ENCODE measurements at places on chromosomes 4 and X.

DNA sequence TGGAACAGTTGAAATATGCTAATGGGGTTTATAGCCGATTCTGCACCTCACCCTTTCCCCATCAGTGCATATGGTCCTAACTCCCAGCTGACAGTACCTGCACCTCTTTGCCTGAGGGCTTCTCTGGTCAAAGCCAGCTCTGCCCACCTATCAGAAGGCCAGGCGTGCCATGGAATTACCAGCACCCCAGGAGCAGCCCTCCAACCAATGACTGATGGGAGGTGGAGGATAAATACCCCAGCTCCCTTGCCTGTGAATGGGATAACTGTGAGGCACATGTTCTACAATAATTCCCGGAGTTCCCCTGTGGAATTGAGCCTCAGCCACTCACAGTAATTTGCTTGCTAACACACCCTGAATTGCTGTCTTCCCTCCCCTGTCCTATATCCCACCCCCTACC is 572.0 kb downstream of the BCOR start:
- DNase-seq: no peak
- no peaks in the 10 kb centered on the region for H3K27me3 ChIP-seq
- no peak overlapping the region for H3K4me3 ChIP-seq
- H3K27ac ChIP-seq: no peak overlapping the region

DNA sequence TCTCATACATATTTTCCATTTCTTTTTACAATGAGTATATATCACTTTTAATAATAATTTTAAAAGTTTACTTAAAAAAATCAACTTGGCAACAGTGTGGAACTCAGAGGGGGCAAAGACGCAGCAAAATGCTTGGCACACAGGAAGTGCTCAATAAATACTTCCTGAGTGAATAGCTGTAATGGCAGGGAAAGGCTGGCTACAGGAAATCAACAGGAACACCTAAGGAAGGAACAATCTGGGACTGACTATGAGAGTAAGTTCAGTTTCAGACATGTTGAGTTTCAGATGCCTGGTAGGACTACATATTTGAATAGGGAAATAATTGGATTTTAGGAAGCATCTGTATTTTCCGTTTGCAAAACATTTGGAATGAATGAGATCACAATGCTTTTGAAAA is 137.6 kb downstream of the SCLT1 start:
- peaks cover 5% of the 10 kb centered on the region for H3K4me1 ChIP-seq
- no peak overlapping the region for H3K4me3 ChIP-seq
- no peaks in the 10 kb centered on the region for H3K27me3 ChIP-seq

DNA sequence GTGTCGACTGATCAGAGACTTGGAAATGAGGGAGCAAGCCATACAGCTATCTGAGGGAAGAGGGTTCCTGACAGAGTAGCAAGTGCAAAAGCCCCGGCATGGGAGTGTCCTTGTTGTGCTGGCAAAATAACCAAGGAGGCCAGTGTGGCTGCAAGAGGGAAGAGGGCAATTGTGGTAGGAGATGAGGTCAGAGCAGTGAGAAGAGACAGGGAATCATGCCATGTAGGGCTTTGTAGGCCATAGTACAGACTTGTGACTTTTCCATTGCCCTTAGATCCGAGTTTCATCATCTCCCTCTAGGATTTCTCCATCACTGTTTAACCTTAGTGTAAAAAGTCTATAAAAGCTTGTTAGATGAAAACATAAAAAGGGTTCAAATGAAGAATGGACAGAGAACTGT is 76.2 kb downstream of the DOCK11 start:
- H3K36me3 ChIP-seq: peaks cover 5% of the 10 kb centered on the region
- H3K4me1 ChIP-seq: no peaks in the 10 kb centered on the region
- DNase-seq: no peak
- H3K27me3 ChIP-seq: peaks cover 2% of the 10 kb centered on the region

DNA sequence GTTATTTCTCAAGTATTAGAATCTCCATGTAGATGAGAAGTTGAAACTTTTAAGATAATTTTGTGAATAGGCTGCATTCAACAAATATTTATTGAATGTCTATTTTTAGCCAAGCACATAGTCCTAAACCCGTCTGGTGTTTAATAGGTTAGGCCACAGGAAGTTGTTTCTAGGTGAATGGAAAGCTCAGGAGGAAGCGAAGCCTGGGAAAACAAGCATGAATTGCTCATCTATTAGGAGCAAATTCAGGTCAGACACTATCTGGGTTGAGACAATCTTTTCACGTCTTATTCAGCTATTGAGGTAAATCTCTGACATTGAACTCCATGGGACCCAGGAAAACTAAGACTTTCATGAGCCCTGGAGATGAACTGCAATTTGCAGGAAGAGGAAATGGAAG is 43.1 kb upstream of the FREM3 start:
- no peak overlapping the region for H3K27ac ChIP-seq
- no peaks in the 10 kb centered on the region for H3K4me1 ChIP-seq
- DNase-seq: no peak
- no peaks in the 10 kb centered on the region for H3K27me3 ChIP-seq
- H3K4me3 ChIP-seq: no peak overlapping the region

GRCh38 chrX:95762716-95763115 is 921.9 kb upstream of the DIAPH2 start:
- no peak for DNase-seq
- no peak overlapping the region for H3K4me3 ChIP-seq
- no peaks in the 10 kb centered on the region for H3K27me3 ChIP-seq
- H3K36me3 ChIP-seq: no peaks in the 10 kb centered on the region
- no peaks in the 10 kb centered on the region for H3K4me1 ChIP-seq

GRCh38 chr4:128517739-128518510 is 230.3 kb upstream of the PGRMC2 start:
- no peaks in the 10 kb centered on the region for H3K36me3 ChIP-seq
- no peak overlapping the region for H3K4me3 ChIP-seq
- no peak overlapping the region for H3K27ac ChIP-seq
- peaks cover 8% of the 10 kb centered on the region for H3K4me1 ChIP-seq
- peaks cover 24% of the 10 kb centered on the region for H3K27me3 ChIP-seq
- DNase-seq: no peak

DNA sequence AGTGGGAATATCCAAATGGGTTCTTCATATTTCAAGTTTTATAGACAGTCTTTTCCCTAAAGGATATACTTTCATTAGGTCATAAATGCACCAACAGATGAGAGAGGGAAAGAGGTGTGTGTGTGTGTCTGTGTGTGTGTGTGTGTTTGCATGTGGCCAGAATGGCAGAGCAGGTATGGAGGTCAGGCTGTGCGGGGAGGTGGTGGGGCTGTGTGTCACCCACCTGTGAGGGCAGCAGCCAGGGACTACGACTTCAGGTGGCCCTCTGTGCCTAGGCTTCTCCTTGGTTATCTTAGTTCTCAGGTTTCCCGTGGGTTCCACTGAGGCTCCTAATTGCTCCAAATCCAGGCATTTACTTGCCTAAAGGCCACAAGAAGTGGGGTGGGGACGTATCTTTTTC is 14.6 kb downstream of the HAND2 start:
- no peaks in the 10 kb centered on the region for H3K4me1 ChIP-seq
- H3K27me3 ChIP-seq: peaks cover 53% of the 10 kb centered on the region
- no peak overlapping the region for H3K4me3 ChIP-seq

DNA sequence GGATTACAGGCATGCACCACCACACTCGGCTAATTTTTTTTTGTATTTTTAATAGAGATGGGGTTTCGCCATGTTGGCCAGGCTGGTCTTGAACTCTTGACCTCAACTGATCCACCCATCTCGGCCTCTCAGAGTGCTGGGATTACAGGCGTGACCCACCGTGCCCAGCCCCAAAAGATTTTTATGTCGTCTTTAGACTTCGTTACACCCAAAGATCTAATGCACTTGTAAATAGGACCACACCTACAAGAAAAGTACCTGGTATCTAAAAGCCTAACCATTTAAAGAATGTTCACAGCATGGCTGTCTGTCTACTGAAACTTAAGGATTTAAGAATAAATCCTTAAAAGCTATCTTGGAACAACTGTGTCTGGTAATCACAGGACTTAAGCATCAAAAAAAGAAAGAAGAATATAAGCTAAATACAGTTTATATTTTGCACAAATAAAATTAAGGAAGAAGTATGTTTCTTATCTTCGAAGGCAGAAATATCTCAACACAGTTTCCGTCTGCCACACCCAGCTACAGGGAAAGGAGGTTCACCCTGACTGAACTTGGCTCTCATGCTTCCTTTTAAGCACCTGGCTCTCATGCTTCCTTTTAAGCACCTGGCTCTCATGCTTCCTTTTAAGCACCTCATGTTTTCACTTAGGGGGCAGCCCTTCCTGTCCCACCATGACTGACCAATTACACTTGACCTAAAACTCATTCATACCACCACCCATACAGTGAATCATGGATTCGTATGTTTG is 92.0 kb upstream of the STS start:
- no peak overlapping the region for H3K27ac ChIP-seq
- H3K27me3 ChIP-seq: no peaks in the 10 kb centered on the region
- peaks cover 10% of the 10 kb centered on the region for H3K4me1 ChIP-seq
- no peaks in the 10 kb centered on the region for H3K36me3 ChIP-seq
- DNase-seq: no peak
